ENCODE measurements at places on chromosomes 11 and 22.
A peak's percentile ranks its signal among the peaks of the same experiment; 100 is the strongest.

- H3K4me3 ChIP-seq: no peak overlapping the region
- no peaks in the 10 kb centered on the region for H3K4me1 ChIP-seq
- H3K27ac ChIP-seq: no peak overlapping the region
Measured at GRCh38 chr11:99683933-99684332, 663.2 kb downstream of the CNTN5 start.

DNA sequence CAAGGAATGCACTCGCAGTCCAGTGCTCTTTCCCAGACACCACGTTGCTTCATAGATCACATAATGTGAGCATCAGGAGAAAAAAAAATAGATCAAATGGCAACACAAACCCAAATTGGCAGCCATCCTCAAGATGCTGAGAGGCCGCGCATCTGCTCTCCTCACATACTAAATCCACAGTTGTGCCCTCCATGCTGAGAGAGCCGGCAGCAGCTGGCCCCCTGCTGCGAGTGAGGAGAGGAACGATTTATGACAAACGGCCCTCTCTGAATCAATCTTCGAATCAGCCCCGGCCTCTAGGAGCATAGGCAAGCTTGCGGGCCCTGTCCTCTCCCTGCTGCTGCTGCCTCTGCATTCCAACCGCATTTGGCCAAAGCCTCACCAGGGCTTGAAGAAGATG is 159.9 kb upstream of the TENM4 start:
- H3K4me1 ChIP-seq: no peaks in the 10 kb centered on the region
- H3K4me3 ChIP-seq: no peak overlapping the region
- no peaks in the 10 kb centered on the region for H3K27me3 ChIP-seq

- H3K36me3 ChIP-seq: peaks cover 13% of the 10 kb centered on the region
- H3K27me3 ChIP-seq: no peaks in the 10 kb centered on the region
- no peak for DNase-seq
- no peak overlapping the region for H3K27ac ChIP-seq
- H3K4me1 ChIP-seq: no peaks in the 10 kb centered on the region
Measured at GRCh38 chr11:43397251-43397650, 38.5 kb downstream of the TTC17 start.

- peak overlapping the region; percentile 83 for H3K27ac ChIP-seq
- no peaks in the 10 kb centered on the region for H3K4me1 ChIP-seq
- no peak for DNase-seq
- H3K4me3 ChIP-seq: peak overlapping the region; percentile 50
- no peaks in the 10 kb centered on the region for H3K27me3 ChIP-seq
- no peaks in the 10 kb centered on the region for H3K36me3 ChIP-seq
Measured at GRCh38 chr11:102267609-102268008, 49.7 kb upstream of the BIRC3 start.

- no peaks in the 10 kb centered on the region for H3K36me3 ChIP-seq
- H3K27ac ChIP-seq: no peak overlapping the region
- H3K4me1 ChIP-seq: no peaks in the 10 kb centered on the region
- no peak for DNase-seq
Measured at GRCh38 chr11:27317751-27318150, 45.3 kb downstream of the CCDC34 start.

- H3K27me3 ChIP-seq: no peaks in the 10 kb centered on the region
- H3K4me1 ChIP-seq: no peaks in the 10 kb centered on the region
- no peaks in the 10 kb centered on the region for H3K36me3 ChIP-seq
- no peak overlapping the region for H3K27ac ChIP-seq
- no peak overlapping the region for H3K4me3 ChIP-seq
- DNase-seq: no peak
Measured at GRCh38 chr11:11876458-11876857, 34.7 kb downstream of the USP47 start.

DNA sequence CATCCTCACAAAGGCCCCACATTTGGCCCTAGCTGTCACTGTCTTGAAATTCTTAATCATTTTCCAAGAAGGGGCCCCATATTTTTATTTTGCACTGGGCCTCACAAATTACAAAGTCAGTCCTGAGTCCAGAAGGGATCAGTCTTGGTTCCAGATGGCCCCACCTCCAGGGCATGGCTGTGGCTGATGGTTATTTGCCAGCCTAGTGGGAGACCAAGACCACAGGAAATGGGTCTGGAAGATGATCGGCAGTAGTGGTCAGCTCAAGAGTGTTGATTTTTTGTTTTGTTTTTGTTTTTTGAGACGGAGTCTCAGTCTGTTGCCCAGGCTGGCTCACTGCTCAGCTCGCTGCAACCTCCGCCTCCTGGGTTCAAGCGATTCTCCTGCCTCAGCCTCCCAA is 47.1 kb upstream of the EMID1 start:
- H3K36me3 ChIP-seq: no peaks in the 10 kb centered on the region
- H3K4me1 ChIP-seq: no peaks in the 10 kb centered on the region
- no peak for DNase-seq
- H3K27me3 ChIP-seq: no peaks in the 10 kb centered on the region
- H3K27ac ChIP-seq: no peak overlapping the region

GRCh38 chr11:65224930-65225278 is 36.9 kb upstream of the POLA2 start:
- peak; percentile 65 for DNase-seq
- no peaks in the 10 kb centered on the region for H3K4me1 ChIP-seq
- peak overlapping the region; percentile 88 for H3K27ac ChIP-seq

- no peaks in the 10 kb centered on the region for H3K36me3 ChIP-seq
- H3K27me3 ChIP-seq: no peaks in the 10 kb centered on the region
- no peak for DNase-seq
- no peak overlapping the region for H3K4me3 ChIP-seq
- no peaks in the 10 kb centered on the region for H3K4me1 ChIP-seq
Measured at GRCh38 chr11:28243581-28243980, 135.4 kb downstream of the METTL15 start.

DNA sequence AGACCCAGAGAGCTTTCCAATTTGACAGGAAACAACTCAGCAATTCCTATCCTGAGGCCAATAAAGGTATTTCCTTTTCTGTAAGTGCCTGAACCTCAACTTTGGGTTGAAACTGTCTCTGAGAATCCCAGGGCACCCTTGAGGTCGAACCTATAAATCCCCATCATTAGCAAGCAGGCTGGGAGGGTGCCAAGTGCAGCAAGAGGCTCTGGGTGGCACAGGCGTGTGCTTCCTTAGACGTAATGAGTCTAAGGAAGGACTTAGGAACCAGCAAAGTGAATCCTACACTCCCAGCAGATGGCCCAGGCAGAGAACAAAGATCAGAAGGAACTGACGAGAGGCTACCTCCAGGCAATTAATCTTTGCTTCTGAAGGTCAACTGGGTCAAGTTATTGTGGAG is 234.3 kb upstream of the NARS2 start:
- H3K36me3 ChIP-seq: no peaks in the 10 kb centered on the region
- DNase-seq: no peak
- H3K27me3 ChIP-seq: no peaks in the 10 kb centered on the region
- H3K27ac ChIP-seq: peak overlapping the region; percentile 40
- no peak overlapping the region for H3K4me3 ChIP-seq

DNA sequence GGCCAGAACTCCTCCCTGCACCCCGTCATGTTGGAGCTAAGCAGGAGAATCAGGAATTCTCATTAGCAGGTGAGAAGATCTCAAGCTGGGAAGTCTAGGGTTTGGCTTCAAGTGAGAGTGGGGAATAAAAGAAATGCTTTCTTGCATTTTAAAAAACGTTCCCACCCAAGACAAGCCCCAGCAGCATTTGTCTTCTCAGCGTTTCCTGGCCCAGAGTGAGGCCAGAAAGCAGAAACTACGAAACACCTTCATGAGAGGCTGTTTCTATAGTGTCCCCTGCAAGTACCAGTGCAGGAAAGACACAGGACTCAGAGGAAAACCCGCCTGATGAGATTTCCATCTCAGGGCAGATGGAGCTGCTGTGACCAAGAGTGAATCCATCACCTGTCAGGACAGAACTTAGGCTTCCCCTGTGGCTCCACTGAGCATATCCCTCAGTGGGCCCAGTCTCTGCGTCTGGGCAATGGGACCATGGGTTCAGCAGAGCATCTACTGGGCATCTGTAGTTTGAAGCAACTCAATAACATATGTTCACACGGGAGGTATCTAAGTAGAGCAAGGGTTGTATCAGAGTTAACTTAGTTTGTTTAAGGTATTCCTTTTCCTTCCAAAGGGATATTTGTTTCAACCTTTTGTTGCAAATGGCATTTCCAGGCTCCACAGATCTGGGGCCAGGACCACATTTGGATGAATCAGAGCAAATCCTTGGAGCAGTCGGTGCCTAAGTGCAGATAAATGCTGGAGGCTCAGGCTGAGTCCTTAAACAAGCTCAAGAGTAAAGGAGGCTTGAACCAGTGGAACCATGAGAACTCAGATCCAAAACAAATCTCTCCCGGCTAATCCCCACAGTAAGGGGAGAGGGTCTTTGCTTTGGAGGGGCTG is 548.3 kb downstream of the MIAT start:
- peaks cover 5% of the 10 kb centered on the region for H3K4me1 ChIP-seq
- no peak for DNase-seq
- no peak overlapping the region for H3K4me3 ChIP-seq
- no peaks in the 10 kb centered on the region for H3K36me3 ChIP-seq
- no peak overlapping the region for H3K27ac ChIP-seq
- H3K27me3 ChIP-seq: peaks cover 9% of the 10 kb centered on the region

DNA sequence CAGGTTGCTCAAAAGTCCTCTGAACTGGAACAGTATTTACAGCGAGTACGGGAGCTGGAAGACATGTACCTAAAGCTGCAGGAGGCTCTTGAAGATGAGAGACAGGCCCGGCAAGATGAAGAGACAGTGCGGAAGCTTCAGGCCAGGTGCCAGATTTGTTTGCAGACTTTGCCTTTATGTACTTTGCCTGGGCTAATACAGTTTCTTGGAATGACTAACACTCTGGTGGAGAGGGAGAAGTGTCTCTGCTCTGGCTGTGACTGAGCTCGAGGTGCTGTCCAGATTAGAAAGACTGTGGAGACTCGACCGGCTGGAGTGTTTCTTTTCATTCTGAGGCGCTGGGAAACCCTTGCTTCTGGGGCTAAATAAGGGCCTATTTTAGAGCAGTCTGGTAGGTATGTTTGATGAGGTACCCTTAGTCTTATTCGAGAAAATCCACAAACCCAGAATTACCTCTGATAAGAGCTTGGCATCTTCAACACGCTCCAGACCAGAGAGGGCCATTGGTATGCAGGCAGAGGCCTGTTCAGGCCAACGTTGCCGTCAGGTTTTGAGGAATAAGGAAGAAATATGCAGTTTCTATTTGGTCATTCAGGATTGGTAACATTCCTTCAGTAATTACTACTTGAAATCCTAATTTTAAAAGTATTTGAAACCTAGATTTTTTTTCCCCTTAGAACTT is 76.5 kb downstream of the SWAP70 start:
- H3K4me3 ChIP-seq: no peak overlapping the region
- H3K4me1 ChIP-seq: no peaks in the 10 kb centered on the region
- H3K27me3 ChIP-seq: no peaks in the 10 kb centered on the region
- peak; percentile 78 for DNase-seq

GRCh38 chr11:115518983-115519628 is 14.9 kb upstream of the CADM1 start:
- H3K27ac ChIP-seq: no peak overlapping the region
- H3K4me3 ChIP-seq: no peak overlapping the region
- H3K27me3 ChIP-seq: no peaks in the 10 kb centered on the region
- no peaks in the 10 kb centered on the region for H3K36me3 ChIP-seq
- DNase-seq: no peak

GRCh38 chr22:39897841-39898240 is 3.0 kb upstream of the GRAP2 start:
- DNase-seq: no peak
- H3K4me1 ChIP-seq: no peaks in the 10 kb centered on the region
- H3K27ac ChIP-seq: no peak overlapping the region
- no peaks in the 10 kb centered on the region for H3K27me3 ChIP-seq
- H3K36me3 ChIP-seq: no peaks in the 10 kb centered on the region

DNA sequence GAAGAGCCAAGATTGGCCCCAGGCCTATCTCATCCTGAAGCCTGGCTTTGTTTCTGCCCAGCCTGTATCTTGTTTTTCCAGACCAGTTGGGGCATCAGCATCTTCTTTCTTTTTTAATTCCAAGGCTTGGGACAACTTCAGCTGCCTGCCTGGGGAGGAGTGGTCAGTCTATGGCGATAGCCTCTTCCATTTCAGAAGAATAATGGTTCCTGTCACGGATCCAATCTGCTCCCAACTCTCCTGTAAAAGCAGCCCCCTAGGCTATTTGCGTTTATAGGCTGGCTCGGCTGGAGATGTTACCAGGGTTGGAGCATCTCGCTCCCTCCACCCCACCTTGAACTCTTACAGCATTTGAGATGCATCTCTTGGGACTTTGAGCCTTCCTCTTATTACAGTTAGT is 145.2 kb upstream of the CADM1 start:
- no peak for DNase-seq
- no peaks in the 10 kb centered on the region for H3K4me1 ChIP-seq
- H3K36me3 ChIP-seq: no peaks in the 10 kb centered on the region
- H3K27me3 ChIP-seq: no peaks in the 10 kb centered on the region
- H3K4me3 ChIP-seq: no peak overlapping the region
